CD4-positive, alpha-beta T cell (primary cell): ENCODE measurements at places on chromosomes 7 and 10.

GRCh38 chr10:43223056-43223455 is 43.8 kb downstream of the RASGEF1A start:
- no peak for DNase-seq

- DNase-seq = no peak
Observed at GRCh38 chr10:15640536-15641085, 79.1 kb downstream of the ITGA8 start.

DNA sequence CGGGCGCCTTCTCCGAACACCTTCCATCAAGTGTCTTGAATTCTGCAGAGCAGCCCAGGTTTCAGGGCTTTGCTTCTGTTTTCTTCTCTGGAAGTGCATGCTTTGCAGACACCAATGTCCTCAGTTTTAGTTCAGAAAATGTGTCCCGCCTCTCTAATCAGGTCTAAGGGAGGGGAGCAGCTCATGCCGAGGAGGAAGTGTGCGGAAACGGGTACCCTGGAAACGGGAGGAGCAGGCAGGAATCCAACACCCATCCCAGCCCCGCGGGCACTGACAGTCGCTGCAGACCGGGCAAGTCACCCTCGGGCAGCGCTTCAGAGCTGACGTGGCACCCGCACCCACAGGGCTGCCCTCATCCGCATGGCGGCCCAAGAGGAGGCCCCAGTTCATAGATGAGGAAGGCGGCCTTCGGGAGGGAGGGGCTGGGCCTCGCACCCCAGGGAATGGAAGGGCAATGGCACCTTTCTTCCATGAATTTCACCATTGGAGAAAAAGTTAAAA is 338.7 kb downstream of the DNAJB6 start:
- no peak for DNase-seq

DNA sequence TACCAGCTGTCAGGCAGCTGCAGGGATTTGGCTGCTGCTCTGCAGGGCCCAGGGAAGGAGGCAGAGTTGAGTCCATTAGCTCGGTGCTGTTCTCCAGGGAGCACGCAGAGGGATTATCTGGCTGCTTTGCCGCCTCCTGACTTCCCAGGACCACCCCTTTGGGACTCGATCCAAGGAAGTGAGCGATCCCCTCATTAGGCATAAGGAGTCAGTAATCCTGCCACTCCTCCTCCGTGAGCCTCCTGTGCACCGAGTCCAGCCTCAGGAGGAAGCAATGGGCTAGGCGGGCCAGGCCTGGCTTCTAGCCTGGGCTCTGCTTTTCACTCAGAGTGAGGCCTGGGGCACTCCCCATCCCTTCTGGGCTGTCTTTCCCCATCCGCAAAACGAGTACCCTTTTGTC is 417.9 kb downstream of the RPS24 start:
- DNase-seq = no peak

DNA sequence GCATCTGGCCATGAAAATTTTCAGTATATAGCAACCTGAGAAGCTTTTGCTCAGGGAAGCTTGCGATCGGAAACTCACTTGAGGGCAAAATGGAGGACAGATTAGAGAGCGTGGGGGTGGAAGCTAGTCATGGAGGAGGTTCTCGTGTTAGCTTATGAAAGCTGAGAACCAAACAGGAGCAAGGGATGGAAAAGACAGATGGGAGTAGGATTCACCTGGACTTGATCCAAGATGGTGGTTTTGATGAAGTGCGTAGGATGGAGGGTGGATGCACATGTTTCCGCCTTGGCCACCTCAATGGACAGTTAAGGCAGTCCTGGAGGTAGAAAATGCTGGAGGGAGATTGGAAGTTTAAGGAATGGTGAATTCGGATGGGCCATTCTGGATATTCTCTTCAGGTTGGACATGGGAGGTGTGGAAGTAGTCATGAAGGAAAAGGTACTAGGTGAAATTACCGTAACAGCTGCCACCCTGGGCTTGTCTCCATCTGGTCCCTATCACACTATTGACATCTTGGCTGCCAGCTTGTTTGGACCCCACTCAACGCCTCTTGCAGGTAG is 6.3 kb upstream of the C10orf95 start:
- no peak for DNase-seq

DNA sequence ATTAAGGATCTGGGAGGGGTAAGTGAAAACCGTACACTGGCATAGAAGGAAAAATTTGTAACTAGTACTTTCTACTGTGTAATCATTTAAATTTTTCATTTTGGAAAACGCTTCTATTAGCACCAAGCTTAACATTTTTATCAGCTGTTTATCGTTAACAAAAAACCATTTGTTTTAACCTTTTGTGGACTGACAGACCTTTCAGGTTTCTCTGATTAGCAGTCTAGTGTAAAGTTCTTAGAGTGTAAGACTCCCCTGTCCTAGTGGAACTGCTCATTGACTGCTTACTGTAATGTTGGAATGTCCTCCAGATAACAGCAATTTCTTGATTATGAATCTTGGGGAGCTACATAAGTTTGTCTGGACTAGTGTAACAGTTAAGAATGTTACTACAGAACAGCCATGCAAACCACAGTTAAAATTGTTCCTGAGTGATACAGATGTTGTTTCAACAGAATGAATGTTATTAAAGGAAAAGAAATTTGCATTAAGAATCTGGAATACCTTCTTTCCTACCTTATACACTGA is 2.0 kb downstream of the DBF4 start:
- no peak for DNase-seq

DNA sequence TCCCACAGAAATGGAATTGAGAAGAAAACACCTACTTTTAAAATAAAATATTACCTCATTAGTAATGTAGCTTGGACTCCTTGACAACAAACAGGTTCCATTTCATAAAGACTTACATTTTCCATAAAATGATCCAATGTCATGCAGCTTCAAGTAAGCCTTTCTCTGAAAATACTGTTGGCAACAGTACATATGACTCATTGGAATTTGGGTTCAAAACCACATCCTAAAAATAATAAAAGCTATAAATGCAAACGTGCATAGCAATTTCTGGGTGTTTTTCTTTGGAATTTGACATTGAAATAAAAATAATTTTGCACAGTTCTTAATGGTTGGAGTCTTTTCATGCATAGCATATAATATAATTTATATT is 47.9 kb downstream of the FHIP2A start:
- DNase-seq = no peak

DNA sequence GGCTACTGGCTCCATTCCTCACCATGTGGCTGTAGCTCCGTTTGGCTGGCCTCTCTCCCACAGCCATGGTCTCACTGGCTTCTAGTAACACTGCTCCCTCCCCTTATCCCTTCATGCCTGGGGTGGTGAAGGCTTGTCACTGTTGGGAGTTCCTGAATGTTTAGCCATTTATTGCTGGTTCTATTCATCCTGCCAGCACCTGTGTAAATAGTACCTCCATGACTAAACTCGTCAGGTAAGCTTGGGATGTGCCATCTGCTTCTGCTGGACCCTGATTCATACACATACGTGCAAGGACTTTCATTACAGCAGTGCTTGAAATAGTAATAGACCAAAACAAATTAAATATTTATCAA is 61.6 kb downstream of the CCDC71L start:
- no peak for DNase-seq
